ENCODE measurements at places on chromosomes 5 and 9.
A peak's percentile ranks its signal among the peaks of the same experiment; 100 is the strongest.

DNA sequence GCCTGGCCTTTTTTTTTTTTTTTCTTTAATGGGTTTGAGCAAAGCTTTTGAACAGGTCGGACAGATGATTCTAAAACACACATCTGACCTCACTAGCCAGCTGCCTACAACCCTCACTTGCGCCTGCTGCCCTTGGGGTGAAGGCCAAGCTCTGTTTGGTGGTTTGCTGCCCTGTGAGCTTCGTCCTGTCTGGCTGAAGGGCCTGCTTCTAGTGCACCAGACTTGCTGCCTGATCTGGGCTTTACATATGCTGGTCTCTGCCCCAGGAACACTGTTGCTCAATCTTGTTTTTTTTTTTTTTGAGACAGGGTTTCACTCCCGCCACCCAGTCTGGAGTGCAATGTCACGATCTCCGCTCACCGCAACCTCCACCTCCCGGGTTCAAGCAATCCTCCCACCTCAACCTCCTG, 16.4 kb upstream of the DOLPP1 start:
- H3K27ac ChIP-seq: no peak overlapping the region
- no peaks in the 10 kb centered on the region for H3K27me3 ChIP-seq
- H3K36me3 ChIP-seq: peaks cover 7% of the 10 kb centered on the region

- peak overlapping the region; percentile 69 for H3K4me3 ChIP-seq
- DNase-seq: no peak
- H3K36me3 ChIP-seq: no peaks in the 10 kb centered on the region
- peaks cover 6% of the 10 kb centered on the region for H3K27me3 ChIP-seq
Measured at GRCh38 chr5:57495285-57496086, 12.9 kb upstream of the ACTBL2 start.

- H3K36me3 ChIP-seq: no peaks in the 10 kb centered on the region
- peaks cover 8% of the 10 kb centered on the region for H3K27me3 ChIP-seq
- DNase-seq: no peak
- H3K4me3 ChIP-seq: no peak overlapping the region
- H3K27ac ChIP-seq: no peak overlapping the region
- H3K4me1 ChIP-seq: no peaks in the 10 kb centered on the region
Measured at GRCh38 chr9:99475401-99476065, 253.5 kb downstream of the SEC61B start.

GRCh38 chr5:436641-436975, 6.4 kb upstream of the EXOC3 start:
- no peaks in the 10 kb centered on the region for H3K27me3 ChIP-seq
- H3K4me3 ChIP-seq: no peak overlapping the region
- H3K27ac ChIP-seq: no peak overlapping the region
- H3K36me3 ChIP-seq: peaks cover 7% of the 10 kb centered on the region

GRCh38 chr9:3730511-3730922, 204.7 kb upstream of the RFX3 start:
- peaks cover 27% of the 10 kb centered on the region for H3K4me1 ChIP-seq
- H3K27ac ChIP-seq: peak overlapping the region; percentile 49
- H3K36me3 ChIP-seq: no peaks in the 10 kb centered on the region
- no peak for DNase-seq
- peak overlapping the region; percentile 81 for H3K4me3 ChIP-seq
- no peaks in the 10 kb centered on the region for H3K27me3 ChIP-seq

Measured in activated T-cell treated with anti-CD3 and anti-CD28 coated beads, Interleukin-2, amount 50 U/mL, for 72 hours (primary cell).